NCI-H510A (cell line): ENCODE measurements at places on chromosomes 7 and 10.

DNA sequence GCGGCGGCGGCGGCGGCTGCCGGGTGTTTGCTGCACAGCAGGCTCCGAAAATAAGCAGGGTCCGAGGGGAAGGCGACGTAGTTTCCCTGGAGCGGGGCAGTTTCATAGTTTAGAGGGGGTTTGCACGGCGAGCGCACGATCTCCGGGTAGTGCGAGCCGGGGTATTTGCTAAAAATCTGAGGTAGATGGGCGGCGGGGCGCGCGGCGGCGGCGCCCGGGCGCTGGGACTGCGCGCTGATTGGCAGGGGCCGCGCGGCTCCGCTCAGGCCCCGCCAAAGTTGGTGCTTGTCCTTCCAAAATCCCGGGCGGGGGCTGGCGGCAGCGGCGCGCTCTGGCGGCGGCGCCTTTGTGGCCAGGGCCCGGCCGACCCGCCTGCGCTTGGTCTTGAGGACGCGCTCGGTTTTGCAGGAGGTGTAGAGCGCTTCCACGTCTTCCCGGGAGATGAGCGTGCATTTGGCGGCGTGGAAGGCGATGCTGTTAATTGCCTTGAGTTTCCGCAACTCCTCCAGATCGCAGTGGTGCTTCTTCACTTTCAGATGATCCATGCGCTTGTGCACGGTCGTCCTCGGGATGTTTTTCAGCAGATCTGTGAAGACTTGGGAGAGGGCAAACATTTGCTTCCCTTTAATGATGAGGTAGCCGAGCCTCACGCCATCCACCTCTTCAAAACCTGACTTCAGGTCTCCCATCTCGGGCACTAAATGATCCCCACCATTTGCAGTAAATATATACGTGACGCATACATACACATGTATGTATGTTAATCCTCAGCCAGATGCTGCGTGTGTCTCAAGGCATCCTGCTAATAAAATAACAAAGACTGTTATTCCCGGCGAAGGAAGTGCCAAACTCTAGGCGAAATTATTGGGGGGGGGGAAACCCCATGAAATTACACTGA is 8.1 kb downstream of the SKIDA1 start:
- no peak for DNase-seq

DNA sequence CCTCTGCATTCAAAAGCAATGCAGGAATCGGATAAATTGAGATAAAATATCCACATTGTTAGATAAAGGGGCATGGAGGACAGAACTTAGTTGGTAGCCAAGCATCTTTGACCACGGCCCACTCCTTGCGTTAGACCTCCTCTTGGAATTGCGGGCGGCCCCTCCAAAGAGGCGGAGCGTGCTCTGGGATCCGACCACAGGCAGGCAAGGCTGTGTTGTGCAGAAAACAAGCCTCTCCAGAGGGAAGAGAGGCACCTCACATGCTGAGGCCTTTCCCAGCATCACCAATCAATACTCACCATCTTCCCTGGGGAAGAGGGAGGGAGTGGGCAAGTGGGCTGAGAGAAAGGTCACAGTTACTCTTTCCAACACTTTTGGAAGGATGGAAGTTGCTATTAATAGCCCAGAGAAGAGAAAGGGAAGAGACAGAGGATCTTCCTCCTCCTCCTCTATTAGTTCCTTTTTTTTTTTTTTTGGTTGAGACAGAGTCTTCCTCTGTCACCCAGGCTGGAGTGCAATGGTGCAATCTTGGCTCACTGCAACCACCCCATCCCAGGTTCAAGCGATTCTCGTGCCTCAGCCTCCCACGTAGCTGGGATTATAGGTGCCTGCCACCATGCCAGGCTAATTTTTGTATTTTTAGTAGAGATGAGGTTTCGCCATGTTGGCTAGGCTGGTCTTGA is 49.7 kb upstream of the NRF1 start:
- no peak for DNase-seq

DNA sequence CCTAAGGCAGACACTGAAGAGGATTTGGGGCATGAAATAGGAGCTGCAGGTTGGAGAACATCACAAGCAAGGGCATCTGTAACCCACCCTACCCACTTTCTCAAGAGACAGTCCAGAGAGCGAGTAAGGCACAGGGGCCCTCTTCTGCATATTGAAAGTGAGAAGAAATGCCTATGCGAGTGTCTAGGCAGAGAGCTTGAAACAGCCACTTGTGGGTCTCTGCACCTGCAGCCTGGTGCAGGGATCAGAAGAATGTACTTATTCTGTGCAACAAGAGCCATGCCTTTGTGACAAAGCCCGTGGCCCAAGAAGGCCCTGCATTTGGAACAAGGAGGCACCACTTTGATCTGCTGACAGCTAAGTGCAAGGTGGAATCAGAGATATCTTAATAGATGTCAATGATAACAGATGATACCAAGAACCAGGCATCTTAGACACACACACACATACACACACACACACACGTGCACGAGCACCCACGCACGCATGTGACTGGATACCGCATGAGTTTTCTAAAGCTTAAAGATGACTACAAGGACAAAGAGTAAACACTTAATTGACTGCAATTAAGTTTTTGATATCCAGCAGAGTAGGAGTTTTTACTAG is 89.3 kb downstream of the NPSR1 start:
- no peak for DNase-seq

GRCh38 chr7:55912748-55913158 is 25.5 kb downstream of the ZNF713 start:
- no peak for DNase-seq

DNA sequence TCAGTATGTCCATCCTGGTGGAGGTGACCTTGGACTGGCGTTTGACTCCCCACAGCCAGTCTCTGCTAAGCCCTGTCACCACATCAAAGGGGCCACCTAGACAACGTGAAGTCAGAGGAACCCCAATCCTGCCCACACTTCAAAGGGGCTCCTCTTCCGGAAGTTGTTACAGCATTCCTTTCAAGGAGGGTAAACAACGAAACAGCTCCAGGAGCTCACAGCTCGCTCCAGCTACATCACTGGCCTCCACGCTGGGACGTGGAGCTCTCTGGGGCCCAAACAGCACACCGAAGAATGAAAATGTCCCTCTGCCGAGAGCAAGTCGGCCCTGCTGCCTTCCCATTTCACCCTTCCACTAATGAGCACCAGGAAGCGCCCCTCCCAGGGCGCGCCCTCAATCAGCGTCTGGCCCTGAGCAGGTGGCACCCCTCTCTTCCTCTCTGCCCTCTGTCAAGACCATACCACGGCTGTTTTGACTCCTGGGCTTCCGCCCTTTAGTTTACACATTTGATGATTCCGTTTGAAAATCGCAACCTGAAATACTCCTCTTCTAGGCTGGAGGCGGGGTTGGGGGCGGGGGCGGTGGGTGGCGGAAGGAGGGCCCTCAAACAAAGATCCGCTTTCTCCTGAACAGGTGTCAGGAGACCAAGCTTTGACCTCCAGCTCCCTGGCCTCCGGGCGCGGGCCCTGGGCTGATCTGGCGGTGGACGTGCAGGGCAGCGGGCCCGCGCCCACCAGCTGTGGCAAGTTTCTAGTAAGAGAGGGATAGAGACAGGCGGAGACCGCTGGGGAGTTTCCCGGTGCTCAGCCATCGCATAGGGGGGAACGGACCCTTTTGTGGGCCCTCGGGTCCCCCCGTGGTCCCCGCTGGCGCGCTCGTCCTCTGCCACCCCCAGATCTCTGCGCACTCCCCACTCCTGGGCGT is 53.1 kb upstream of the KDM7A start:
- DNase-seq: no peak

DNA sequence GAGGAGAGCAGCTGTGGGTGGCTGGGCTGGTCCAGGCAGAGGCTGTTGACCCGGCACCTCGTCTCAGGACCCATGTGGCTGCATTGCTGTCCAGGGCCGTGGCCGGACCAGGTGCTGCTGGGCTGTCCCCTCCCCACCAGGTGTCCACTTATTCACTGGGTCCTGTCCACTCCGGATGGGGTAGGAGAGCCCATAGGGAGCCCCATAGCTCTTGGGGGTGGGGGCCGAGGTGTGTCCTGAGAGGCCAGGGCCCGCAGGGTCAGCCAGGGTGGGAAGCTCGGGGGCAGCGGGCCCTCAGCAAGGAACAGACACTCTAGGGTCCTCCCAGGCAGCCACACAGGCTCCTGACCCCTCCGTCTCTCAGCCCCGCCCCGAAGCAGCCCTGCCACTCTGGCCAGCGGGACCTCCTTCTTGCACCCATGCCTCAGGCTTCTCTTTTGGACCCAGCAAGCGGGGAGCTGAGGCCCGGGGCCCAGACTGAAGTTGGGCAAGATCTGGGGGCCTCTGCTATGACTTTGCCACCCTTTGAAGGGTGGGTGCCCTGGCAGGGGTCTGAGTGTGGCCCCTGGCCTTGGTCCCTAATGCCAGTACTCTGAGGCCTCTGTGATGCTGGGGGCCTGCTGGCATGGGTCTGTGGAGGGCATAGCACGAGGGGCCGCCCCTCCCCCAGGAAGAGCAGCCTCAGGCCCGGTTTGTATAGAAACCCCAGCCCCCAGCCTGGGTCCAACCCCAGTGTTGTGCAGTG is 86.4 kb downstream of the NKX6-2 start:
- no peak for DNase-seq

- peak; percentile 2 for DNase-seq
Measured at GRCh38 chr10:52644373-52645186, 128.0 kb downstream of the MBL2 start.

- DNase-seq: no peak
Measured at GRCh38 chr7:35482231-35482630, 212.7 kb downstream of the HERPUD2 start.

GRCh38 chr10:128875030-128875744 is 591.9 kb upstream of the MGMT start:
- no peak for DNase-seq

DNA sequence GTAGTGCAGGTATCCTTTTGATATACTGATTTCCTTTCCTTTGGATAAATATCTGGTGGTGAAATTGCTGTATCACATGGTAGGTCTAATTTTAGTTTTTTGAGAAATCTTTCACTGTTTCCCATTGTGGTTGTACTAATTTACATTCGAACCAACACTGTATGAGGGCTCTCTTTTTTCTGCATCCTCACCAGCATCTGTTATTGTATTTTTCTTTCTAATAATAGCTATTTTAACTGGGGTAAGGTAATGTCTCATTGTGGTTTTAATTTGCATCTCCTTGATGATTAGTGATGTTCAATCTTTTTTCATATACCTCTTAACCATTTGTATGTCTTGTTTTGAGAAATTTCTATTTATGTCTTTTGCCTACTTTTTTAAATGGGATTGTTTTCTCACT is 335.4 kb upstream of the MTPN start:
- DNase-seq: no peak

- DNase-seq: no peak
Measured at GRCh38 chr10:131897297-131897899, 3.4 kb upstream of the PPP2R2D start.

- DNase-seq: no peak
Measured at GRCh38 chr7:43479042-43479441, 103.9 kb upstream of the STK17A start.

DNA sequence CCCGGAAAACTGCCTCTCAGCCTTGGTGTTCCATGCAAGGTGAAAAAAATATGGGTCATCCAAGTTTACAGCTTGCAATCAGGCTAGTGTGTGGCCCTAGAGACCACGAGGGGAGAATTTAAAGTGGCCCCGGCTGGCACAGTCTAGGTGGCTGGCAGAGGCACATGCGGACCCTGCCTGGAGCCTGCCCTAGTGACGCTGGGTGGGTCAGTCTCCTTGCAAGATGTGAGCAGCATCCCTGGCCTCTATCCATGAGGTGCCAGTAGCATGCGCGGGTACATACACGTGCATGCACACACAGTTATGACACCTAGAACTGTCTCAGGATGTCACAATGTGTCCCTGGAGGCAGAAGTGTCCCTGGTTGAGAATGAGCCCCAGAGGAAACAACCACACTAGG is 22.4 kb upstream of the ZNF716 start:
- no peak for DNase-seq

DNA sequence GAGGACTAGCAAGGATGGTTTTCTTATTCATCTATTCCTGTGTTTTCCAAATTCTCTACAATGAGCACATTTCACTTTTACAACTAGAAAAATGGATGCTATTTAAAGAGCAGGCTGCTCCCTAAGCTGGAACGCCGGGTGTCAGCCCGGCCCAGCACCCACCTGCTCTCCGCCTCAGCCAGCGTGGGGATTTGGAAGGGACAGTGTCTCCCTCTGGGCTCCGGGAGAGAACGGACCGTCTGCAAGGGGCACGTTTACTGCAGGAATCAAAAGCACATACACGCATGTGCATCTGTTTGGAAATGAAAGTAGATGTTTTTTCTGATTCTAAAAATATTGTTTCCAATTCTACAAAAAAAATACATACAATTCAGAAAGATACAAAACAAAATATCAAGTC is 2.3 kb upstream of the JAKMIP3 start:
- DNase-seq: no peak

DNA sequence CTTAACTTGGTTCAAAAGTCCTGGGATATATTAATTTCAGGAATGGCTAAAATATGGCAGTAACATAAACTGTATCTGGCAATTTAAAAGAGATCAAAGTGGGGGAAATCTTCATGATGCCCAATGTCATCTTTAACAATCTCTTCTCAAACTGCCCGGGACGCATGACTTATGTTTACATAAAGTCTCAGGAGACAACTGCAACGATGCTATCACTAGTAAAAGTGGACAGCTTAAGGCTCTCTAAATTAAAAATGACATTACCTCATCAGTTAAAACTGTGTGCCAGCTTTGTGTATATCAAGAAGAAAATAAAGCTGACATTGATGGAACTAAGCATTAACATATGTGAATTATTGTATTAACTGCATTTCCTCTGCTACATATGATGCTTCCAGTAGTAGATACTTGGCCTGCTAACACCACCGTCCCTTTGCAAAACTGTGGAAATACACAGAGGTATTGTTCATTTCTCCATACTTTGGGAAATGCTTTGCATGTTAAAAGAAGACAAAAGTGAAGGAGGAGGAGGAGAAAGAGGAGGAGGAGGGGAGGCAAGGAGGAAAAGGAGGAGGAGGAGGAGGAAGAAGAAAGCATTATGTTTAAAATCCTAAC is 62.4 kb downstream of the NRP1 start:
- no peak for DNase-seq
